ENCODE measurements at places on chromosomes 11 and 22.

DNA sequence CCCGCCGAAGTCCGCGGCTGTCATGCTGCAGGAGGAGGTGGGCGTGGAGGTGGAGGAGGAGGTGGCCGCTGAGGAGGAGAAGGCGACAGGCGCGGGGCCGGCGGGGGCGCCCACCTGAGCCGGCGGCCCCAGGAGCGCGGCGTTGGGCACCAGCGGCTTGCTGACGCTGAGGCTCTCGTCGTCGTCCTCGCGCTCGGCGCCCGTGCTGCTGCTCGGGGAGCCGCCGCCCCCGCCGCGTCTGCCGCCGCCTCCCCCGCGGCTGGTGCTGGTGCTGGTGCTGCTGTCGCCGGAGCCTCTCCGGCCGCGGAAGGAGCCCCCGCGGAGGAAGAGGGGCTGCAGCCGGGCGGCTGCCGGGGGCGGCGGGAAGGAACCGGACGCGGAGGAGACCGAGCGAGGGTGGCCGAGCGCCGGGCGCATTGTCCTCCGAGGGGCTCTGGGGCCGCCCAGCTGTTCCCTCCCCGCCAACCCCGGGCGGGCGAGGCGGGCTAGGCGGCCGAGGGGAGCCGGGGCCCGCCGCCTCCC lies 388 bp downstream of the TMEM121B start:
- no peak for DNase-seq

- DNase-seq = peak; percentile 51
These were observed 512 bp downstream of the SH3BP1 start for GRCh38 chr22:37639771-37640590.

- no peak for DNase-seq
These were observed 6.3 kb downstream of the DEAF1 start for GRCh38 chr11:688681-689080.

- DNase-seq = no peak
These were observed 394.5 kb upstream of the KIRREL3 start for GRCh38 chr11:127395034-127395433.

- no peak for DNase-seq
These were observed 1.3 kb upstream of the MLC1 start for GRCh38 chr22:50086526-50086925.

- no peak for DNase-seq
These were observed 11.0 kb upstream of the TSSC4 start for GRCh38 chr11:2389377-2390026.

GRCh38 chr11:109957000-109957399 lies 136.2 kb upstream of the ZC3H12C start:
- DNase-seq = no peak

GRCh38 chr11:131278472-131278871 lies 91.9 kb upstream of the NTM start:
- no peak for DNase-seq

DNA sequence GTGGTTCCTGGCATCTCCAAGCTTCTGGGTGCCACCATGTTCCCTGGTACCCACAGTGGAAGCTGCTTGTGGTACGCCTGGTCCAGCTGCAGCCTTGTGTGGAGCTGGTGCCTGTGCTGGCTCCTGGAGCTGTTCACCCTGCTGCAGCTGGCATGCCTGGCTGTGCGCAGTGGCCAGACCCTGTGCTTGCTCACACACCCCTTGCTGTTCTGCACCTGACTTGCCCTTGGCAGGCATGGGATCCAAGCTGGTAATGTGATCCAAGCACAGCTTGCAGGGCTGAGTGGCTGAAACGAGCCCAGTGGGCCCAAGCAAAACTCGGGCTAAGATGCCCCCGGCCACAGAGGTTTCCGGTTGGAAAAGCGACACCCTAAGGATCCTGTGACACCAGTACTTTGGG lies 104.7 kb upstream of the CLMP start:
- no peak for DNase-seq

- peak; percentile 13 for DNase-seq
These were observed 10.1 kb downstream of the CHST1 start for GRCh38 chr11:45655347-45655756.

DNA sequence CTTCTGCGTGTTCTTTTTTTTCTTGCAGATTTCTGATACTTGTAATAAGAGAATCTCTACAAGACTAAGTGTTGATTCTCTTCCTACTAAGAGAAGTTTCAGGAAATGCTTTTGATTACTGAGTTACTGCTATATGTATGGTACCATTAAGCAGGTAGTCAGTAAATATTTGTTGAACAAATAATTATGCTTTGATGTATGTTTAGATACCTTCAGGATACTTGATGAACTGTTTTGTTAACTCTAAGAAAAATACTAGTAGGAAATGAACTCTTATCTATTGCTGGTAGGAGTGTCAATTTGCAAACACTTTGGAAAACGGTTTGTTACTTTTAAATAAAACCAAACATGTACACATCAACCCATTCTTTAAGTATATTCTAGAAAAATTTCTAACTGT lies 90.6 kb downstream of the TMEM135 start:
- DNase-seq = no peak

DNA sequence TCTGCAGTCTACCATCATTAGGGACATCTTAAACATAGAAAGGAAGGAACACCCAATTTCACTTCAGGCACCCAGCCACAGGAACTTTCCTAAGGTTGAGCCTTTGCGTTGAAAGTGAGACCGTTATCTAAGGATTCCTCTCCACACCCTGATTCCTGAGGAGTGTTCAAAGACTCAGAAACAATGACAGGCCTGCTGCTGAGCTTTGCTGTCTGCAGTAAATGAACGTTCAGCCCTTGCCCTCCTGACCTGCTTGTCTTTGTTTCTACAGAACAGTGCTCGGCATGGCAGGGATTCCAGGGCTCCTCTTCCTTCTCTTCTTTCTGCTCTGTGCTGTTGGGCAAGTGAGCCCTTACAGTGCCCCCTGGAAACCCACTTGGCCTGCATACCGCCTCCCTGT lies 7.0 kb downstream of the PRSS23 start:
- DNase-seq = no peak

DNA sequence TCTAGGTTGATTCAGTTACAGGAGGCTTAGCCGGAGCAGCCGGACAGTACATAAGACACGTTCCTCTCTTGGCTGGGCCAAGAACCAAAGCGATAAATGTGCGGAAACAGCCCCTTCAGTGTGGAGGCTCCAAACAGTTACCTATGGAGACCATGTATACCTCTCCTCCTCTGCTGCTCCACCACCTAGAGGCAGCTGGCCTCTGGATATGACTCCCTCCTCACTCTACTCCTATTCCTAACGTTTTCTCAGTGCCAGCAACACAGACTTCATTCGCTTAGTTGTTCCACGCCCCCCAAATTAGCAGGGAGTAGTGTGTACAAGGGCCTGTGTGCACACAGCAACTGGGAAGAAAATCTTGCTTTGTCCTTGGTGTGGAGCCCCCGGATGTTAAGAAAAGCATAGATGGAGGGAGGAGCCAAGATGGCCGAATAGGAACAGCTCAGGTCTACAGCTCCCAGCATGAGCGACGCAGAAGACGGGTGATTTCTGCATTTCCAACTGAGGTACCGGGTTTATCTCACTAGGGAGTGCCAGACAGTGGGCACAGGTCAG lies 362.3 kb upstream of the KIRREL3 start:
- DNase-seq = no peak

- peak; percentile 61 for DNase-seq
These were observed 874 bp downstream of the ZFTA start for GRCh38 chr11:63767565-63768236.

DNA sequence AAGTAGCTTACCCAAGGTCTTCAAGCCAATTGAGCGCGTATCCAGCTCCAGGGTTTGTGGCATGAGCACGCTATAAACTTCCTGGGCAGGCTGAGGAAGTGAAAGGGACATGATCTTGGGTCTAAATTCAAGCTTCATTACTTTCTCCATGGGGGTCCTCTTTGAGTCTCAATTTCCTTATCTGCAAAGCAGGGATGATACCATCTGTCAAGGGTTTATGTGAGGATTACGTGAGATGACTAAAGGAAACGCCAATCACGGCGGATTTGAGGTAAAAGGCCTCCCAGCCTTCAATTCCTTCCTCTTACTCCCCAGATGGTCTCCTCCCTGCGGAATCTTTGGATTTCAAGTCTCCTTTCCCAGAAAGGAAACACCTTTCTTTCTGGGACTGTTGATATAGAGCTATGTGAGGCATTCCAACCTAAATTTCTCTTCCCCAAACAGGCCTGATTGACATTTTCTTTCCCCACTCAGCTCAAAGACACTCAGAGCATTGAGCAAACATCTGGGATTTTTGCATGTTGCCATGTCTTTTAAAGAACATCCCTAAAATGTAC lies 474.4 kb downstream of the INSC start:
- DNase-seq = no peak

DNA sequence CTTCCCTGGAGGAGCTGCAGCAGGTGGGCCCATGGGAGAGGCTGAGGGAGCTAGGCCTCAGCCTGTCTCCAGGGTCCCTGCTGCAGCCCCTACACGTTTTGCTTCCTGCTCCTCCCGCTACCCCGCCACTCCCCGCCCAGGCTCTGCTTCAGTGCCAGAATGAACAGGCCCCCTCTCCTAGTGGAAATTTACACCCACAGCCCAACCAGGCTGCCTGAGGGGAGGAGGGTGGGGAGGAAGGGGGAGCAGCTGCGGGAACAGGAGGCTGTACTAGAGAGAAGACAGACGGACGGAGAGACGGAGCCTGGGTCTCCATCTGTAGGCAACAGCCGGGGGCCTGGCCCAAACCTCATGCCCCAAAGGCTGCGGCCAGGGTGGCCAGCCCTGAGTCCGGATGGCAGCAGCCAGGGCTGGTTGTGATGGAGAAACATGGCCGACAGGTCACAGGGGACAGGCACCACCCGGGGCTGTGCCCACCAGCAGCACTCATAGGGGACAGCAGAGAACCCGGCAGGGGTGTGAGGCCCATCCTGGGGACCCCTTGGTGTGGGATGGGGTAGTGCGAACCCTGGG lies 20.6 kb downstream of the FLRT1 start:
- DNase-seq = no peak

DNA sequence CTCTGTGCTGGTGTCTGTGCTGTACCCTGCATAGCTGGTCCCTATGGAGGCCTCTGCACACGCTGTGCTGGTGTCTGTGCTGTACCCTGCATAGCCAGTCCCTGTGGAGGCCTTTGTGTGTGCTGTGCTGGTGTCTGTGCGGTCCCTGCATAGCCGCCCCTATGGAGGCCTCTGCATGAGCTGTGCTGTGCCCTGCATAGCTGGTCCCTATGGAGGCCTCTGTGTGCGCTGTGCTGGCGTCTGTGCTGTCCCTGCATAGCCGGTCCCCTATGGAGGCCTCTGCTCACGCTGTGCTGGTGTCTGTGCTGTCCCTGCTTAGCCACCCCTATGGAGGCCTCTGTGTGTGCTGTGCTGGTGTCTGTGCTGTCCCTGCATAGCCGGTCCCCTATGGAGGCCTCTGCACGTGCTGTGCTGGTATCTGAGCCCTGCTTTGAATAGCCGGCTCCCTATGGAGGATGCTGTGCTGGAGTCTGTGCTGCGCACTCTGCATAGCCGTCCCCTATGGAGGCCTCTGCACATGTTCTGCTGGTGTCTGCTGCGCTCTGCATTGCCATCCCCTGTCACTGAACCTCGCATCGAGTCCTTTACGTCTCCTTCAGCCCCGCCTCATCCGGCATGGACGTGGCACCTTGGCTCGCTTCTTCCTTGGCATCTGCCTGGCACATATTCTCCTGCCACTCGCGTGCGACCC lies 6.2 kb downstream of the NADSYN1 start:
- no peak for DNase-seq

GRCh38 chr22:23458663-23459541 lies 121.2 kb downstream of the IGLL1 start:
- no peak for DNase-seq

DNA sequence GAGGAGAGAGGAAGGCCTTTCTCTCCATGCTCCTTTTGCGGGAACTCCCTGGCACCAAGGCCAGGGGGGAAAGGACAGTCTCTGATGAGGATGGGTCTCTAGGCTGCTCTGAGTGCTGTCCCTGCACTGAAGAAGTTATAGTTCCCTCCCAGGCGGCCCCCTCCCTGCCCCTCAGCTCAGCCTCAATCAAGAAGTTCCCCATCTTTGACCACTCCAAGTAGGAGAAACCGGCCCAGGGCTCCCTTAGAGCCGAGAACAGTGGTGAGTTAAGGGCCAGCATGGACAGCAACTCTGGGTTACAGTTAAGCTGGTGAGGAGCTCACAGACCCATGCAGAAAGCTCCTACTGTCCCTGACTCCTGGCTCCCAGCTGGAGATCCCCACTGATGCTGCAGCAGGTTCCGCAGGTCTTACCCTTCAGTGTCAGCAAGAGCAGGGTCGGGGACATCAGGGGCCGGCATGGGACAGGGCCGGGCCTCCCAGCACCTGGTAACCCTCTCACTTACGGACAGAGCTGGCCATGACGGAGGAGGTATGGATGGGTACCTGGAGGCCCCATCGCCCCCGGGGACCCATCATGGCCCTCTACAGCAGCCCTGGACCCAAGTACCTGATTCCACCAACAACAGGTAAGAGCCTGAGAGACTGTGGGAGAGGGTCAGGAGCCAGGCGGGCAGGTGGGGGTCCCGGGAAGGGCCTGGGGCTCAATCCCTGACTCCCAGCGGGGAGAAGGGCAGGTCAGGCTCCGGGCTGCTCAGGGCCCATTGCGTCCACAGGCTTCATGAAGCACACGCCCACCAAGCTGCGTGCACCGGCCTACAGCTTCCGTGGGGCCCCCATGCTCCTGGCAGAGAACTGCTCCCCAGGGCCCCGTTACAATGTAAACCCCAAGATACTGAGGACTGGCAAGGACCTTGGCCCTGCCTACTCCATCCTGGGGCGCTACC lies 4.2 kb downstream of the SCGB1C1 start:
- no peak for DNase-seq

GRCh38 chr11:75902631-75903030 lies 87.6 kb downstream of the UVRAG start:
- DNase-seq = no peak

- no peak for DNase-seq
These were observed 90.1 kb downstream of the MPPED1 start for GRCh38 chr22:43501878-43502277.

GRCh38 chr11:122234257-122234656 lies 118.2 kb upstream of the BLID start:
- DNase-seq = peak; percentile 12

GRCh38 chr22:41752011-41752970 lies 48.2 kb upstream of the CCDC134 start:
- DNase-seq = no peak

DNA sequence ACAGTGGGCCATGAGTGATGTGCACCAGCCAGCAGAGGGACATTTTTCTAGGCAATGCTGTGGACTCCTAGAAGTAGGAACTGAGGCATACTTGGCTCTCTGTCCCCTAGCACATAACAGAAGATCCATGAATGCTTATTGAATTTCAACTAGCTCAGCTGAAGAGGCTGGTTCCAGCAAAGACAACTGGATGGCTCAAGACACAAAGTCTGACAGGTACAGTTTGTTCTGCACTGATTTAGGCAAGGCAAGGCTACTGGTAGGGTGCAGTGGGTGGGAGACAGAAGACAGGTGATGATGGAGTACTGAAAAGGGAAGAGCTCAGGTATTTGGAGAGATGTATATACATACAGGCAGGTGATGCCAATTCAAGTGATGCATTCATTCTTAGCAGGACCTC lies 72.4 kb upstream of the USP47 start:
- DNase-seq = no peak

GRCh38 chr11:60482361-60482760 lies 10.2 kb upstream of the MS4A12 start:
- DNase-seq = peak; percentile 53
